Islet precursor cell (in vitro differentiated cells): ENCODE measurements at places on chromosomes 7 and 10.
A peak's percentile ranks its signal among the peaks of the same experiment; 100 is the strongest.

DNA sequence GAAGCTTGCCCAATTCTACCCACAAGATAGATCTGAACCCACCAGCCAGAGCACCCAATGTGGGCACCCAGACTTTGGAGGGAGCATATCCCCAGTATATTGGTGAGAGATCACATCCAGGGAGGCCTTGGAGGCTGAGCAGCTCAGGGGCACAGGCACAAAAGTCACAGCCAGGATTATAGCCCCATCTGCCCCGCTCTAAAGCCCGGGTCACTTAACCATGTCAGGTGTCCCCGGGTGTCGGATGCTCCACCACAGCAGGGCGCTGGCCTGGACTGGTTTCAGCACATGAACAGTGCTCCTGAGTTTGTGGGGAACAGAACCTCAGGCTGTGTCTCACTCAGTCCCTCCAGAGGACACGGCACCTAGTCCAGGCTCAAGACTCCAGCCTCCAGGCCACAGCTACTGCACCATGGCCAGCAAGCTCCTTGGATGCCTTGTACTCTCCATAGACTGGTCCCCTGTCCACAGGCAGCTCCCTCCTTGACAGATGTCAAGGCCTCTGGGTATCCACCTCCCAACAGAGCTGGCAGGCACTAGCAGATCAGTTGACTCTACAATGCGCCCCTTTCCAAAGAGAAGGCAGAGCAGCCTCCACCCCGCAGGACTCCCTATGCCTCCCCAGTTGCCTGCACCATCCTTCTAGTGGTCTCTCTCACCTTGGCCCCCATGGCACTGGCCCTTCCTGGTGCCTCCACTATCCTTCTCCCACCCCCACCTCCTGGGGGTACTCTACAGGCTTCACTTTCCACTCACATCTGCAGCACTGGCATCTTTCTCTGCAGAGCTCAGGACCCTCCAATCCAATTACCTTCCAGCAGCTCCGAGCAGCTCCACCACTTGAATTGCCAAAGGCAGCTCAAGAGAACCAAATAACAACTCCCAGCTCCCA is 306.0 kb downstream of the GRID1 start:
- peak; percentile 40 for DNase-seq

- DNase-seq = no peak
Measured at GRCh38 chr10:128498378-128498730, 372.1 kb upstream of the MKI67 start.

- DNase-seq = no peak
Measured at GRCh38 chr10:27485368-27485767, 18.7 kb upstream of the RAB18 start.

GRCh38 chr7:10300577-10300976 is 673.1 kb upstream of the PHF14 start:
- DNase-seq = no peak

GRCh38 chr7:105752671-105753275 is 123.6 kb downstream of the ATXN7L1 start:
- no peak for DNase-seq

DNA sequence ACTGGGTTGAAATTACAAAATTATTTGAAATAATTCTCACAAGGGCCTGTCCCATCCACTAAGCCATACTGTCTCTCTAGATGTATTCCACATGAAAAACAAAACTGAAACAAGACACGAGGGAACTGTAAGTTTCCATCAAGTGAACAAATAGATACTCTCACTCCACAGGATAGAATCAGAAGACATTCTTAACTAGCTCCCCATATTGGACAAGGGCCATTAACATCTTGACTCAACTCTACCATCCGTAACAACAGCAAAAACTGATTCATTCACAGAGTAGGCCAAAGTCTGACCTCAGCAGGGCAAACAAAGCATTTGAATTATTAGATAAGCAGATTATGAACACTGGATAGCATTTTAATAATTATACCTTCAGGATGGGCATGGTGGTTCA is 29.1 kb downstream of the UBE2H start:
- peak; percentile 11 for DNase-seq

DNA sequence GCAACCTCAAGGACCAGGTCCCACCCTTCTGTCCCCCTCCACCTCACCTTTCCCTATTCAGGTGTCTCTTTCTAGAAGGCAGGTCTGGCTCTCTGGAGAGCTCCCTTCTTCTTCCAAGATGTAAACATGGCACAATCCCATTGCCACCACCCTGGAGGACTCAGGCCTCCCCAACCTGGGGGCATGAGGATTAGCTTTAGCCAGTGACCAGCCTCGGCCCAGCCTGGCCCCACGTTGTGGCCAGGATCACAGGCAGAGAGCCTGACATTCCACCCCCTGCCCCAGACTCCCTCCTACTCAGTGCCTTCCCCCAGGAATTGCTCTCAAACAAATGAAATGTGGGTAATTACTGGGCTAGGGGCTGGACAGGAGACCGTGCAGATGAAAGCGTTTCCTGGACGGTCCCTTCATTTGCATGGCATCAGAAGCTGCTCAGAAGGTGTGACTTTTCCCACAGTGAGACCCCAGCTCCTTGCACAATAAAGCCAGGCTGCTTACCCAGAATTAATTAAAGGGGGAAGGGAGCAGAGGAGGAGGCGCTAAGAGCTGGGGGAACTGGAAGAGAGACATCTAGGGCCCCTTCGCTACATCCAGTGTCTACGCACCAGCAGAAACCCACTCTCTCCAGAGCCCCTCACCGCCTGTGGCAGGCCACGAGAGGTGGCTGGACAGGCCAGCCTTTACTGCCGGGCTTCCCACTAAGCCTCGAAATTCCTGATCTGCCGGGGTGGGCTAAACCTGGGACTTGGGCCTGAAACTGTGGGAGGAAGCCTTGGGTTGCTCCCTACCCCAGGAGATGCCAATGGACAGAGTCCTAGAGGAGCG is 7.7 kb downstream of the FGF8 start:
- DNase-seq = no peak

GRCh38 chr10:73469579-73469978 is 26.2 kb downstream of the PPP3CB start:
- no peak for DNase-seq

GRCh38 chr10:108861181-108861754 is 1062.0 kb downstream of the XPNPEP1 start:
- DNase-seq = no peak

- no peak for DNase-seq
Measured at GRCh38 chr7:117785431-117785830, 87.8 kb downstream of the CTTNBP2 start.

- DNase-seq = no peak
Measured at GRCh38 chr7:23372611-23373010, 73.5 kb downstream of the MALSU1 start.

DNA sequence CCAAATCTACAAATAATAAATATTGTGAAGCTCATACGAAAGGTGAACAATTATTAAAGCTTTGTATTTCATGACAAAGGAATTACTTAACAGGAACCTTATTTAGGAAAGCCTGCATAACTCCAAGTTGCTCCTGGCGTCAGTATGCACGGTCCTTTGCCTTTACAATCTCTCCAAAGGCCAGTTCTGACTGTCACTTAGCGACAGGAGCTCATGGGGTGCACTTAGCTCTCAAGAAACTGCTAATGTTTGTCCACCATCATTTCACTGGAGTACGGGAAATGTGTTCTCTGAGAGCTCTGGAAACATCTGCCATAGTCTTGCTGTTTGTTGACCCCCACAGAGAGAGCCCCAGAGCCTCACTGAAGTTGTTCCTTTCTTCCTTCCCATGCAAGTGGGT is 781.5 kb upstream of the POM121L12 start:
- no peak for DNase-seq

GRCh38 chr7:84492098-84493034 is 297.8 kb upstream of the SEMA3A start:
- peak; percentile 68 for DNase-seq

GRCh38 chr7:556291-556826 is 36.7 kb upstream of the PDGFA start:
- DNase-seq = no peak

- DNase-seq = peak; percentile 44
Measured at GRCh38 chr7:44383566-44383965, 58.2 kb upstream of the CAMK2B start.

DNA sequence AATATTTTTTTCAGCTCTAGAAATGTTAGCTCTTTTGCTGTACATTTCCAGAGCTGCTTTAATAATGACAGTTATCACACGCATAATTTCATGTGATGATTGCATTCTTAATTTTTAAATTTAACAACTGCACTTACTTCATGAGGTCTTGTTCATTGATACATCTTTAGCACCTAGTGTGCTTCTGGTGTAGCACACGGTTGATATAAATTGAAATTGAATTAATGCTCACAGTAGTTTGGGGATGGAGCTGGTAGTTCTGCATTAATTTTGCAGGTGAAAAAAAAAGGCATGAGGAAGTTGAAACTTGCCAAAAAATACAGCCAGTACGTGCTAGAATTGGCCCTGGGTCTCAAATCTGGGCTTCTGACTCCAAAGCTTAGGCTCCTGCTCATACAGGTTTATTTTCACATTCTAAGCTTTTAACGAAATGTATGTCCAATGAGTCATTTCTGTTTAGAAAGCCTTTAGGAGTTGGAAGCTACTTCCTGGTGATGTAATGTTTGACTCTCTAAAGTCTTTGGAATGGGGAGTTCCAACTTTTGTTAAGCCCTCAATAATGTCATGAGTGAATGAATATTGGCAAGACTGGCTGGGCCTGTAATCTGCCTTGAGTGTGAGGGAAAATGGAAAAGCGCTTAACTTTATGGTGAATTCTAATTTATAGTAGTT is 62.5 kb downstream of the DAGLB start:
- DNase-seq = no peak

GRCh38 chr10:6840201-6840691 is 260.2 kb upstream of the PRKCQ start:
- DNase-seq = no peak

DNA sequence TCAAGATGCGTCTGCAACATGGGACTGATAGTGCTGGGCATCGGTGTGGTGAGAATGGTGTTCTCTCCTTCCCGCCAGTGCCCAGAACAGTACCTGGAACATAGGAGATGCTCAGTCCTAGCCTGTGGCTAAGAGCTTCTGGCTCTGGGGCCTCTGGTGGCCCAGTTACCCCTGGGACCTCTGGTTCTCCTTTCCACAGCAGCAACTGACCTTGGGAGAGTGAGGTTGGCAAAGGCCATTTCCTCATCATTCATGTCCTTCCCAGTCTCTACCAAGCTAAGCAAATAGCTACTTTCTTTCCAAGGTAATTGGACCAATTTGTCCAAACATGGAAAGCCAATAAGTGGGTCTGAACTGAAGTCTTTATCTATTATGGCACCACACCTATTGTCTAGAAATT is 11.6 kb upstream of the GOLGA7B start:
- no peak for DNase-seq

- peak; percentile 49 for DNase-seq
Measured at GRCh38 chr7:5265320-5266190, 17.2 kb upstream of the SLC29A4 start.

- DNase-seq = no peak
Measured at GRCh38 chr7:80832006-80832405, 86.8 kb downstream of the SEMA3C start.

DNA sequence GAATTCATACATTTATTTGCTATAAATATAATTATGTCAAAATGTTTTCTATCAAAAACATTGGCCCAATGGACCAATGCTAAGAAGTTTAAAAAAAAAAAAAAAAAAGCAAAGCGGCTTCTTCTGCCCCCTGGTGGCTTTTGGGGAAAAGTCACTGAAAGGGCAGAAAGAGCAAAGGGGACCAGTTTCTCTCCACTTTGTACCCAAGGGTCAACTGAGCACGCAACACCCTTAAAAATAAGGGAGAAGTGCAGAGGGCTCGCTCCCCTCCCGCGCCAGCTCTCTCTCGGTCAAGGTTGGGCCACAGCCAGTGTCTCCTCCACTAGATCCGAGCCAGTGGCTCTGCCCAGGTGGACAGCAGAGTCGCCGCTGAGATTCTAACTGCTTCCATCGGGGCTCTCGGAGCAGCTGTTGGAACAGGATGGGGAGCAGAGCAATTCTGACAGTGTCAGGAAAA is 136.4 kb upstream of the FGFR2 start:
- DNase-seq = no peak

DNA sequence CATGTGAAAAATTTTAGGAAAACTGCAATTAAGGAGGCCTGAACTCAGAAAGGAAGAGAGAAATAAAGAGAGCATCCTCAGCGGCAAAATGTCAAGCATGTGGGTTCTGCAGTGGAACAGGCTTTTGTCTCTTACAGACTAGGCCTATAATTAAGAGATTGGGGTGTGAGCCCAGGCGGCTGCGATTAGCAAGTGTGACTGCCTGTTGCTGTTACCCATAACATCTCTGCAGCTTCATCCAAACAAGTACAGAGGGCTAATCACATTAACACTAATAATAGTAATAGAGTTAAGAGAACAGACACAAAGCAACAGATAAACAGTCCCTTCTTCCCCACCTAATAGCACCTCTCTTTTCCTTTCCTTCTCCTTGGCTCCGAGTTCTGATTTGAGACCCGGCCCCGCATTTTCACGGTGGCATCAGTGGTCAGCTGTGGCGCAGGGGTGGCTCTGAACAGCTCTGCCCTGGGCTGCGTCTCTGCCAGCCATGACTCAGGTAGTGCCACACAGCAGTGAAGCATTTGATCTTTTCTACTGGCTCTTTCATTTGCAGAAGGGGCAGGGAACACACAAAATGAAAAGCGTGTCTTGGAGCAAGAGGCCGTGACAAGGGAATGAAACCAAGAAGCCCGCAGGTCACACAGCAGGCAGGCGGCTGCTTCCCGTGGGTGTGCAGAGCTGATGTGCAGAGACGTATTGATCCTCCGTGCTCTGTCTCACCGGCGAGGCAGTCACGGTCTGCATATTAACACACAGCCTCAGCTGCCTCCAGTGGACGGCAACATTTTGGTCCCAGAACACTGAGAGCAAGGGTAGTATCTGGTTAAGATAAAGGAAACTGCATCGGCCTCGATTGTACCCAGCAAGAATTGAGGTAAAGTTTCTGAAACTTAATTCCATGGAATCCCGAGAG is 103.1 kb downstream of the KLF6 start:
- DNase-seq = no peak

DNA sequence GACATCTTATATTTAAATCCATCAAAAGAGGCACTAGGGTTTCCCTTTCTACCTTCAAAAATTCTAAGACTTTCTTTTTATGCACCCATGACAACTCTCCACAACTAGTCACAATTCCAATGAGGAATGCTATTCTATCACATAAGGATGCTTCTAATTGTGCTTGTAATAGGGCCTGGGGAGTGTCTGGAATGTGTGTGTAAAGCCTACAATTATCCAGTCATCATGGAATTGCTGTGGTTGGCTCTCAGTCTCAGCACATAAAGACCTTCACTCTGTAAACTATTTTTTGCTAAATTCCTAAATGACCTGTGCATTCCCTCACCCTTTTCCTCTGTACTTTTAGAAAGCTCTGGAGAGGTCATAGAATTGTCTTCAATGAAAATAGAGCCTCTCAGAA is 86.7 kb downstream of the EPDR1 start:
- peak; percentile 76 for DNase-seq

DNA sequence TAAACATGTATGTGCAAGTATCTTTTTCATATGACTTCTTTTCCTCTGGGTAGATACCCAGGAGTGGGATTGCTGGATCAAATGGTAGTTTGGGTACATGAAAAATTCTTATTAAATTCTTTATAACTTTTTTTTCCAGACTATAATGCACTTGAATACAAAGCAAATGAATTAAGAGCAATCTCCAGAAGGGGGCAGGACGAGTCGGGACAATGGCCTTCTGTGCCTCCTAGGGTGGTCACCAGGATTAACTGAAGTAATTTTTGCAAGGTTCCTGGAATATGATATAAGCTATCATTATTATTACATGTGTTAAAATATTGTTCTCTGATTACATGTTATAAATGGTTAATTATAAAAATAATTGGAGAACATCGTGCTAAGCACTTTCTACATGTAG is 127.2 kb downstream of the PPP1R17 start:
- no peak for DNase-seq
